Adrenal gland (tissue), 19 donors: ENCODE measurements at places on chromosomes 2 and 18. TPM values are rescaled to one million over a fixed set of nuclear protein-coding genes. Genes with fewer than 3 reads are reported as not detected.

DNA sequence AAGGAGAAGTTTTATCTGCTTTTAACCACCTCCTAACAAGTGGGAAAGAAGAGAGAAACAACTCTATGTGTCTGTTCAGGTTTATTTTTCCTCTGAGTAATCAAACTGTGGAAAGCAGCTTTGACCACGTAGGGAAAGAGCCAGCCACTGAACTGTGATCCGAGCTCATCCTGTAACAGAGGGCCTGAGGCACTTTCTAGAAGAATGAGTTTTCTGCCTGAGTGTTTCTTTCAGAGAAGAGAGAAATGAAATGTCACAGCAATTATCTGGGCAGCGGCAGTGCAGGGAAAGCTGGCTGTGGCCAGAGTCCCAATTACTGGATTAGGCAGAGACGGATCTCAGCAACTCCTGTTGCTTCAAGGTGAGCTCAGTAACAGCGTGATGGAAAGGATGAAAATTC, 151.9 kb downstream of the CD226 start:
- no peaks in the 10 kb centered on the region for H3K4me1 ChIP-seq
- no peaks in the 10 kb centered on the region for H3K36me3 ChIP-seq
- H3K27me3 ChIP-seq: no peaks in the 10 kb centered on the region
- H3K4me3 ChIP-seq: no peak overlapping the region
- H3K27ac ChIP-seq: no peak overlapping the region
- no peak for DNase-seq

DNA sequence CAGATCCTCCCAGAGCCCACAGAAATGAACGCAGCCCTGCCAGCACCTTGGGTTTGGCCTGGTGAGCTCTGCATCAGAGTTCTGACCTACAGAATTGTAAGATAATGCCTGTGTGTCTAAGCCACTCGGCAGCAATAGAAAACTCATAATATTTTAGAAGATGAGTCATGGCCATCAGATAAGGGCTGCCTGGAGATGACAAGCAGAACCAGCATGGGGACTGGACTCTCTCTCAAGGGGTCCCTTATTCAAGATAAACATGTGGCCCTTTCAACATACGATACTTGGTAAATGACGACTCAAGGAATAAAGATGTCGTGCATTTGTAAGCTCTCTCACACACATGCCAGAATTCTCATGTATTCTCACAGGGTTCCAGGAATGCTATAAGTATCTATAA, 8.5 kb upstream of the AGAP1 start:
- H3K4me1 ChIP-seq: no peaks in the 10 kb centered on the region
- no peak overlapping the region for H3K27ac ChIP-seq
- no peaks in the 10 kb centered on the region for H3K36me3 ChIP-seq
- DNase-seq: no peak
- H3K27me3 ChIP-seq: no peaks in the 10 kb centered on the region

GRCh38 chr2:99878581-99879350, 263.6 kb downstream of the AFF3 start:
- no peak overlapping the region for H3K4me3 ChIP-seq
- H3K27me3 ChIP-seq: no peaks in the 10 kb centered on the region

- no peak overlapping the region for H3K27ac ChIP-seq
- H3K36me3 ChIP-seq: no peaks in the 10 kb centered on the region
- H3K4me3 ChIP-seq: no peak overlapping the region
- H3K27me3 ChIP-seq: no peaks in the 10 kb centered on the region
Measured at GRCh38 chr2:55156326-55156725, 75.8 kb downstream of the CLHC1 start.

DNA sequence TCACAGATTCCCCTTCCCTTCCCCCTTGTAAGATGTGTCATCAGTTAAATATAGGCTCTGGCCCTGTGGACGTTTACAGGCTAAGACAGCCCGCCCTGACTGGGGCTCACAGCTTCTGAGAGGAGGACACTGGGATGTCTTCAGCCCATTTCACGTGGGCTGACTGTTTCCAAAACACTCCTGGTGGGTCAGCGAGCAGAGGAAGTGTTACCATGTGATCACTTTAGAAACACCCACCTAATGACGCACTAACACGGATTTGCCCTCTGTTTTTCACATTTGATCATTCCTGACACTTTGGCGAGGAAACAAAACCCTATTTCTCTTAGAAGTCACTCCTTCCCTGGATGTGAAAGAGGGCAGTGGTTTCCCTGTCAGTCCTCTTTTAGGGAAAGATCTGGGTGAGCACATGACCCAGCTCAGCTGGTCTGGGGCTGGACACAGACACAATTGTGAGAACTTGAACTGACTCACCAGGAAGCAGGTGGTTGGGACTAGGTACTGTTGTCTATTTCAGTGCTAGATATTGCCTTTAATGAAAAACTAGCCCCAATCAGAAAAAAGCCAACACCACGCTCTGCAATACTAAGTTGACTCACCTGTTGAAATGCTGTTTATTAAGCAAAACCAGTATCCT, 38.8 kb downstream of the BMP10 start:
- H3K27me3 ChIP-seq: no peaks in the 10 kb centered on the region
- peak overlapping the region; percentile 95 for H3K27ac ChIP-seq
- DNase-seq: peak; percentile 87
- H3K4me1 ChIP-seq: peaks cover 50% of the 10 kb centered on the region

GRCh38 chr2:1115843-1116539, 165.3 kb downstream of the SNTG2 start:
- no peak for DNase-seq
- peaks cover 3% of the 10 kb centered on the region for H3K4me1 ChIP-seq
- no peaks in the 10 kb centered on the region for H3K36me3 ChIP-seq
- H3K4me3 ChIP-seq: no peak overlapping the region
- H3K27ac ChIP-seq: no peak overlapping the region

DNA sequence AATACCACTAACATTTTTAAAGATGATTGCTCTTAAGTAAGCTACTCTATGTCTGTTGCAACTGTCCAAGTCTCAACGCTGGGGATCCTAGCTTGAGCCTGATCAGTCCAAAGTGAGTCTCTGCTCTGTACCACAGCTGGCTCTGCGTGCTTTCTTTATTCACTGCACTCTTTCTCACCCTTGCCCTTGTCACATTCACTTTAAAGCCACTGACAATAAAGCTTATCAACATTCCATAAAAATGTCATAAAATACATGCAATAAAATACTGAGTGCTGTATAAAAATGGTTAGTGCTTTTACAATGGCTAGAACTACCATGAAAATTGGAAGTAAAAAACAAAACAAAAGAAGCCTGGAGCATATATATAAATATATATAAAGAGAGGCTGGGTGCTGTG, 45.5 kb upstream of the LRRTM4 start:
- H3K36me3 ChIP-seq: no peaks in the 10 kb centered on the region
- H3K4me1 ChIP-seq: no peaks in the 10 kb centered on the region
- DNase-seq: no peak

DNA sequence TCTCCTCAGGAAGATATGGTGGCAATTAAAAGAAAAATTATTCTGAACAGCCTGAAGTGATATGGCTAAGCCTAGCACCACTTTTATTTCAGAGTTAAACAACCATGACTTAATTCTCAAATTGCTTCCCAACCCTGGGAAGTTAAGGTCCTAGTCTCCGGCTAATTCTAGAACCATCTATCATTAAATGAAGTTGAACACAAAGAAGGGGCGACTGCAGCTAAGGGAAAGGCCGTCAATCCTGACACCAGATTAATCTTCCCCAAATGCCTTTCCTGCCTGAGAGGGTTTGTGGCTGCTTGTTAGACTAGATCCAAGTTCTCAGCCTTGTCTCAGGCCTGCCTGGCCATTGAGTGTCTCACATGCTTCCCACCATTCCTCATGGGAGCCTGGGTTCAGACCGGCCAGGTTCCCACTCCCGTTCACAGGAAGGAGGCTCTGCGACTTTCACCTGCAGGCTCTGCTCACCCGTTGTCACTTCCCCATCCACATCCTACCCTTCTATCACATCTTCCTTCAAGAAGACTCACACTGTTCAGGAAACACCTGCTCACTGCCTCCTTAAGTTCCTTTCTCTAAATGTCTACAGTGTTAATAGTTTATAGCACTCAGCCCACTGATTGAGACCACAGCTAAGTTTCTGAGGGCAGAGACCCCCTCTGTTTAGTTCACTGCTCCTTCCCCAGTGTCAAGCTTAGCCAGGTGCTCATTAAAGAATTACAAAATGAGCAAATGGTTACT, 282.9 kb upstream of the REV1 start:
- no peak overlapping the region for H3K27ac ChIP-seq
- no peaks in the 10 kb centered on the region for H3K27me3 ChIP-seq
- no peak overlapping the region for H3K4me3 ChIP-seq
- no peak for DNase-seq
- no peaks in the 10 kb centered on the region for H3K4me1 ChIP-seq

GRCh38 chr2:172428832-172429210, 1.4 kb downstream of the ITGA6 start:
- H3K27me3 ChIP-seq: peaks cover 5% of the 10 kb centered on the region
- no peak overlapping the region for H3K4me3 ChIP-seq
- no peaks in the 10 kb centered on the region for H3K36me3 ChIP-seq
- H3K4me1 ChIP-seq: no peaks in the 10 kb centered on the region
- no peak for DNase-seq
- H3K27ac ChIP-seq: no peak overlapping the region

GRCh38 chr2:226652983-226653765, 146.4 kb downstream of the IRS1 start:
- no peaks in the 10 kb centered on the region for H3K27me3 ChIP-seq
- DNase-seq: no peak

DNA sequence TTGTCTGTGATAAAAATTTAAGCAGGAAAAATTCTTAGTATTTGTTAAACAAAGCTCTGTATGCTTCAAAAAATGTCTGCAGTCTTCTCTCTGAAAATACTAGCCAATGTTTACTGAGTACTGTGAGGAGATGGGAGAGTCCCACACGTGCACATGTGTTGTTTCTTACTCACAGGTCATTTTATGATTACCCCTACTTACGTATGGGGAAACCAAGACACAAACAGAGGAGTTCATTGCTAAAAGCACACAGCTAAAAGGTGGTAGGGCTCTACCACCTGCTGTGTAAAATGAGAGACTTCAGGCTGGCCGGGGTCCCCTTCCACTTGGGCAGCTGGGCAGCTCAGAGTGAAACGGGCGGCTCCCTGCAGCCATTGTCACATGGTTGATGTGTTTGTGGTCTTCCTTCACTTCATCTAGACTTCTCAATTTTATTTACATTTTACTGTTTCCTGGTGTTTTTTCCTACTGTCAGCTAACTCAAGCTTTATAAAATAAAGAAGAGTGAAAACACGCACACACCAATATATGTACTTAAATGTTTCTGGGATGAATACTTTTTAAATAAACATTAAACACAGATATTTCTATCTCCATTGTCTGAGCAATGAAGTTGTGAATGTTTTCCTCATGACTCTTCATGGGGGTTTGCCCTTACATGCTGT, 71.2 kb downstream of the MBP start:
- H3K27me3 ChIP-seq: no peaks in the 10 kb centered on the region
- peaks cover 13% of the 10 kb centered on the region for H3K4me1 ChIP-seq
- H3K27ac ChIP-seq: no peak overlapping the region
- no peak overlapping the region for H3K4me3 ChIP-seq

DNA sequence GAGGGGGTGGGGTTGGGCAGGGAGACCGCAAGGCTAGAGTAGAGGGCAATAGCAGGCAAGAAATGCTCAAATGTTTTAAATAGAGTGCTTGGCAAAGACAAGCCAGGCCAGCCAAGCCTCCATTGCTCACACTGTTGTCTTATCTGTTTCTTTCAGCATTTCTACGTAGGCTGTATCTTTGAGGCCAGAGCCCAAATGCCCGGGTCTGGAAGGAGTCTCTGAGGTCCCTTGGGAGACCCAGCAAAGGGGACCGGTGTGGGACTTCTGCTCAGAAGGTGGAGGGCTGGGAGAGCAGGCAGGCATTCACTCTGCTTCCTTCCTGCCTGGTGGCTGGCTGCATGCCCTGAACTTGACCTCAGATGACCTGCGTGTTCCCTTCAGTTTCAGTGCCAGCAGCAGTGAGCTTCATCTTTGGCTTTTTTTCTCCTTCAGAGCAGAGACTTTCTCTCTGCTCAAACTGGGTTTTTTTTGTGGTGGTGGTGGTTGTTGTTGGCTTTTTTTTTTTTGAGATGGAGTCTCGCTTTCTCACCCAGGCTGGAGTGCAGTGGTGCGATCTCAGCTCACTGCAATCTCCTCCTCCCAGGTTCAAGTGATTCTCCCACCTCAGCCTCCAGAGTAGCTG, 13.7 kb upstream of the TET3 start:
- H3K36me3 ChIP-seq: no peaks in the 10 kb centered on the region
- no peak overlapping the region for H3K4me3 ChIP-seq
- H3K27me3 ChIP-seq: no peaks in the 10 kb centered on the region
- DNase-seq: peak; percentile 82
- H3K27ac ChIP-seq: peak overlapping the region; percentile 71
- peaks cover 26% of the 10 kb centered on the region for H3K4me1 ChIP-seq

DNA sequence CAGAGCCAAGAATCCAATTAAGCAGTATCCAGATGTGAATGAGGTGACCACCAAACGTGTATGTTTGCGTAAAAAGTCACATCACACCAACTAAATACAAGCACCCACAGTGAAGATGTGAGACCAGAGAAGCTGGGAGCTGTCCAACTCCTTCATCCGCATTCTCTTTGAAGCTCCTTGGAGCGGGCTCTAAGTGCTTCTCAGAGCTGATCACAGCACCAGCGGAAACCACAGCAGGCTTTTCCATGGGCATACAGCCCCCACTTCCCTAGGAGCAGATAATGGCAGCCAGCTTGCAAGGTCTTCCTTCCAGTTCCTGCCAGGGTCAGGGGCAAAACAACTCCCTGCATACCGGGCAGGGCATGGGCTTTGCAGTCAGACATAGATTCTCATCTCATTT, 36.4 kb downstream of the REEP1 start:
- H3K36me3 ChIP-seq: no peaks in the 10 kb centered on the region
- H3K4me3 ChIP-seq: no peak overlapping the region
- H3K27ac ChIP-seq: no peak overlapping the region
- H3K4me1 ChIP-seq: no peaks in the 10 kb centered on the region
- no peak for DNase-seq

GRCh38 chr18:9321017-9321452, 13.5 kb upstream of the TWSG1 start:
- H3K27ac ChIP-seq: no peak overlapping the region
- no peaks in the 10 kb centered on the region for H3K27me3 ChIP-seq
- H3K4me3 ChIP-seq: no peak overlapping the region
- H3K36me3 ChIP-seq: no peaks in the 10 kb centered on the region
- no peaks in the 10 kb centered on the region for H3K4me1 ChIP-seq

DNA sequence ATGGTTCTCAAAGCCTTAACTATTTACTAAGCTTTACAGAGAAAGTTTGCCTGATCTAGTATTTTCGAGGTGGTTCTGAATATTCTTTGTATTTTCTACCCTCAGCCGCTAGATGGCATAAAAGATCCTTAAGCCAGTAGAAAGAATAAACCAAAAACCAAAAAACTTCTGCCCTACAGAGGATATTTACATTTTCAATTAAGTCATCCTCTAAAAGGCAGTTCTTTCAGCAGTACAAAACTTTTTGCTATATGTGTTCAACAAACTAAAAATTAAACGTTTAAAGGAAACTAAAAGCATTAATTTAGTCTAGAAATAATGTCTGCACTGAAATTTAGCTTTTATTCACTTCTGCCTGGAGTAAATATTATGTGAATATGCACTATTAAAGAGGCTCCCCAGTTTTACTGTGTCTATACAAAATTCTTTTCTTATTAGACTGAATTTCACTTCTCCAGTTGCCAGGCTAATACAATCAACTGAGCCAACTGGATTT, 297.5 kb downstream of the PIEZO2 start:
- no peak for DNase-seq
- peaks cover 3% of the 10 kb centered on the region for H3K4me1 ChIP-seq
- no peaks in the 10 kb centered on the region for H3K36me3 ChIP-seq
- H3K4me3 ChIP-seq: no peak overlapping the region

Gene MAIP1
- 22.7 TPM for total RNA-seq

Gene MRPL33
- total RNA-seq: 792 TPM

Gene REG3G
- 7.1 TPM for total RNA-seq

Gene RAX
- not detected for total RNA-seq

Gene SCN2A
- 1.1 TPM for total RNA-seq

Gene ARHGAP15
- 9.4 TPM for total RNA-seq

Gene TMEM37
- 23.0 TPM for total RNA-seq

Gene NPAS2
- total RNA-seq: 42.7 TPM

Gene GREB1L
- total RNA-seq: 1.4 TPM

Gene CKAP2L
- 1.3 TPM for total RNA-seq

Gene NT5C1B
- not detected for total RNA-seq

Gene ANKRD30B
- 0.71 TPM for total RNA-seq
